Dorsolateral prefrontal cortex (tissue), 122 donors: ENCODE measurements at places on chromosomes 4 and X. TPM values are rescaled to one million over a fixed set of nuclear protein-coding genes. Genes with fewer than 3 reads are reported as not detected.

The SOWAHB gene
- total RNA-seq: 7.9 TPM

The CT45A5 gene
- total RNA-seq: 1.3 TPM

GRCh38 chr4:169250796-169251195, 20.0 kb downstream of the SH3RF1 start:
- DNase-seq: no peak

DNA sequence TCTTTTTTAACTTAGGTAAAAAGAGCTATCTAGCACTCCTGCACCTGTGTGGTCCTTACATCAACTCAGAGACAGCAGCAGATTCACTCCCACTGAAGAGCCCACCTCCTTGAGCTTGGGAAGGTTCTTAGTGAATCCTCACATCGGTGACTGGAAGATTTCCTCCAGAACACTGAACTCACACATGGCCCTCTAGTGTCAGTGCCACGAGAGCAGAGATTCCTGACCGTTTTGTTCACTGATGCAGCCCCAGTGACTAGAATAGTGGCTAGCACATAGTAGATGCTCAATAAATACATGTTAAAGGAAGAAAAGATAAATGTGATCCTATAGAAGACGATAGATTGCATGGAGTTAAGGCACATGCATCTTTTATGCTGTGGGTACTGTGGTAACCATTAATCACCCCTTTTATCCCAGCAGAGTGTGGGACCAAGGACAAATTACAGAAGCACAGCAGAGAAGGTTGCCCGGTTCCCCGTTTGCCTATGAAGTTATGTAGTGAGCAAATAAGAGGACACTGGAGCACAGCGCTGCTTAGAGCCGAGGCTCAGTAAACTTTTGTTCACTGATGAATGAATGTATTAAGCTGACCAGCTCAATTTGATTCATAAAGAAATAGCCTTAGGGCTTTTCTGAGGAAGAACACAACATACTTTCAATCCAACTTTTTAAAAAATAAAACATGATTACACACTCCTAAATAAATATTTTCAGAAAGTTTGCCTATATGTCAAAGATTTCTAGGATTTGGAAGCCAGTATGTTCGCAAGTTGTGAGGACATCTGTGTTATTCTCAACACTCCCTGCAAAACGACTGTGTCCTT, 8.7 kb downstream of the GASK1B start:
- no peak for DNase-seq

GRCh38 chr4:31667686-31668085, 947.5 kb downstream of the PCDH7 start:
- DNase-seq: no peak

DNA sequence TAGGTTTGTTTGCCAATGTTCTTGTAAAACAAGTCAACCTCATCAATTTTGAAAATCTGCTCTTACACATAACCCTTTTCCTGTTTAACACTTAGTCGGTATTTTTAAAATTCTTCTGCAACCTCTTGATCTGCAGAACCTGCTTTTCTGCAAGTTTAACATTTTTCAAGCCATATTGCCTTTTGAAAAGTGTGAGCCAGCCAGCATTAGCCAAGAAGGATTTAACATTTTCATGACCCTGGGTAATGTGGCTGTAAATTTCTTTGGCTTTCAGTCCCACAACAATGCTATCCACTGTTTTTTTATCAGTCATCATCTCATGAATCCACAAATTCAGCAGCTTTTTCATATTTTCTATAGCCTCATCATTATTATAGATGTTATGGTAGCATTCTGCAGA, 956.5 kb downstream of the FAT4 start:
- DNase-seq: no peak

- no peak for DNase-seq
These were observed 94.1 kb upstream of the ACSL4 start for GRCh38 chrX:109826954-109827708.

GRCh38 chr4:32624943-32625603, 1904.9 kb downstream of the PCDH7 start:
- no peak for DNase-seq

GRCh38 chrX:105297041-105297440, 76.5 kb upstream of the TEX13A start:
- DNase-seq: no peak

GRCh38 chr4:91846233-91846632, 457.5 kb upstream of the GRID2 start:
- no peak for DNase-seq

GRCh38 chrX:24619647-24620046, 27.5 kb downstream of the PCYT1B start:
- peak; percentile 34 for DNase-seq

DNA sequence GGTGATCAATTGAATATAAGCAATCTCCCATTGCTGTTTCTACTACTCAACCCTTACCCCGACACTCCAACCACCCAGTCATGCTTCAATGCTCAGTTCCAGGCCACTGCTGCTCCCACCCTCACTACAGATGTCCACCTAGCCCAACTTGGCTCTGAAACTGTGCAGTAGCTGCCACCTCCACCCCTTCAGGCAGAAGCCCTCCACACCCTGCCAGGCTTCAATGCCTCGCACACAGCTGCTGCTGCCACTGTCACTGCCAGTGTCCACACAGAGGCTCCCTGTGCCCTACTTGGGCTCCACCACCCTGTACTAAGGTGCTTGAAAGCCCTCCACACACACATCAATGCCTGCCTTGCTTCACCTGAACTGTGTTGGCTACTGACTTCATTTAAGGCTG, 34.6 kb downstream of the LAMTOR3 start:
- no peak for DNase-seq

- DNase-seq: no peak
These were observed 2.9 kb downstream of the MSL3 start for GRCh38 chrX:11760958-11761357.
